ENCODE measurements at places on chromosomes 1 and 21.
A peak's percentile ranks its signal among the peaks of the same experiment; 100 is the strongest.

GRCh38 chr1:223106856-223107255, 36.2 kb downstream of the TLR5 start:
- peak; percentile 28 for DNase-seq

GRCh38 chr1:1428174-1428573, 7.1 kb upstream of the ANKRD65 start:
- DNase-seq, result no peak

DNA sequence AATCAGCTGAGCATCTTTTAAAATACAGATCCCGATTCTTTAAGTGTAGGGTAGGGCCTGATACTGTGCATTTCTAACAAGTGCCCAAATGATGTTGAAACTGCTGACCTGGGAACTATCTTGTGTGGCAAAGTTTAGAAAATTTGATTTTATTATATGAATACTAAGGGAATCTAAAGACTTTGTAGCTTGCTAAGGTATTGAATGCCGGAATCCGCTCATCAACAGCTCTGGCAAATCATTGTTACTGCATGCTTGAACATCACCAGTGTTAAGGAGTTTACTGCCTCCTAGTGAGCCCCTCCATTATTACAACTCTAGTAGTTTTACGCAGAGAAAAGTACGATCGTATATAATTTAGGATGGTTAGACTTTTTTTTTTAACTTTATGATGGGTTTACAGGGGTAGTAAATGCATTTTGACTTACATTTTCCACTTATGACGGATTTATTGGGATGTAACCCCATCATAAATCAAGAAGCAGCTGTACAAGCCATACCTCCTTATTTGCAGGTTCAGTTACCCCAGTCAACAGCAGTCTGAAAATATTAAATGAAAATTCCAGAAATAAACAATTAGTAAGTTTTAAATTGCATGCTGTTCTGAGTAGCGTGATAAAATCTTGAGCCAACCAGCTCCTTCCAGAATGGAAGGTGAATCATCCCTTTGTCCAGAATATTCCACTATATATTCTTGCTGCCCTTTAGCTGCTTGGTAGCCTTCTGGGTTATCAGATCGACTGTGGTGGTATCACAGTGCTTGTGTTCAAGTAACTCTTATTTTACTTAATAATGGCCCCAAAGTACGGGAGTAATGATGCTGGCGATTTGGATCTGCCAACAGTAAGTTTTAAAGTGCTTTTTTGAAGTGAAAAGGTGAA, 892 bp downstream of the TYW3 start:
- DNase-seq, result peak; percentile 64

GRCh38 chr1:37456614-37457013, 17.8 kb upstream of the ZC3H12A start:
- DNase-seq, result no peak

- no peak for DNase-seq
Observed at GRCh38 chr1:247574236-247574635, 13.9 kb upstream of the OR2G2 start.

DNA sequence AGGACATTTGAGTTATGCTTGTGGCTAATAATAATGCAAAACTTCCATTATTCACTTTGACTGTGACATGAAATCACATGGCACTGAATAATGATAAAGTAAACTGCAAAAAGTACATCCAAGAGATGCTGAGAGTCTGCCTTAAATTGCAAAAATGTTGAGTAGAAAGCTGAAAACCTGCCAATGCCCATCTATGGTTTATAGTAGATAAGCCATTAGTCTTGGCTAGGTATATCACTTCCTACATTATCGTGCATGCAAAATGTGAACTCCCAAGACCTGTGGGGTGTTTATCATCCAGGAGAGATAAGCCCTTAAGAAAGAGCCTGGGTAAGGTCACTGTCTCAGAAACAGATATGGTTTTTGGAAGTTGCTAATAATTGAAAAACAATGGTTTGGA, 208.7 kb upstream of the DPYD start:
- no peak for DNase-seq

GRCh38 chr21:35381743-35382310, 332.7 kb upstream of the RUNX1 start:
- DNase-seq, result no peak

DNA sequence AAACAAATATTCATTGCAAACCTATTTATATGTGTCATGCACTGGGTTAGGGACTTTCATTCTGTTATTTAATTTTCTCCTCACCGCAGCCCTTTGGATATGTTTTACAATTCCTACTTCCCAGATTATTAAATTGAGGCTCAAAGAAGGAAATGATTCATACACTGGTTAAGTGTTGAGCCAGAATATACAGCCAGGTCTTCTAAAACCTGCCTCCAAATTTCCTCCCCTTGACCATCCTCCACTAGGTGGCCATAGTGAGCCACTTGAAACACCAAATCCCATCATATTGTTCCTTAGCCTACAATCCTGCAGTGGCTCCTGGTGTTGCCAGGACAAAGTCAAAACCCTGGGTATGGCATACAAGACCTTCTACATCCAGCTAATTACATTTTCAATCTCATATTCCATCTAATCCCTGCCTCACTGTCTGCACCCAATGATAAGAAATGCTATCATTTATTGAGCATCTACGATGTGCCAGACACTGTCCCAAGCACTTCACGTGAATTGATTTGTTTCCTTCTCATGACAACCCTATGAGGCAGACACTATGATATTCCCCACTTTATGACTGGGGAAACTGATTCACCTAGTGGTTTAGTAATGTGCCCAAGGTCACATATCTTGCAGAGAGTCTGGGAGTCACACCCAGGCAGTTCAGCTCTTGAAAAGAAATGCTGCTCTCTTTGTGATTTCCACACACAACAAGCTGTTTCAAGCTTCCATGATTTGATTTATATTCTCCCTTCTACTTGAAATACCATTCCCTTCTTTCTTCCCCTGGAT, 23.6 kb upstream of the KIRREL1 start:
- no peak for DNase-seq

GRCh38 chr1:182495002-182495401, 45.1 kb downstream of the RGSL1 start:
- DNase-seq, result no peak

GRCh38 chr1:30343562-30343961, 379.8 kb downstream of the MATN1 start:
- DNase-seq, result no peak

- DNase-seq, result no peak
Observed at GRCh38 chr1:233489411-233489810, 124.5 kb upstream of the KCNK1 start.

- DNase-seq, result no peak
Observed at GRCh38 chr1:110690709-110691365, 16.1 kb upstream of the KCNA3 start.

DNA sequence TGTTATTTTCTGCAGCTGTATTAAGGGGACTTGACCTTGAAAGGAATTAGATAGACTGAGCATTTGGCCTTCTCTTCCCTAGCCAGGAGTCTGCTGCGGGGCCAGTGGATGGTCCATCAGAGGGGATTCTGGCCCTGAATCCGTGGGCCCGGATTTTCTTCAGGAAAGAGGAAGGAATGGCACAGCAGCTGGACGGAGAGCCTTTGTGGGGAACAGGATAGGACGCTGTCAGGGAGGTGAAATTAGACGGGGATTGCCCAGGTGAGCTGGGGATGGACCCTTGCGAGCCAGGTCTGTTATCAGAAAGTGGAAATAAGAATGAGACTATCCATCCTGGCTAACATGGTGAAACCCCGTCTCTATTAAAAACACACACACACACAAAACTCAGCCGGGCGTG, 1.7 kb upstream of the C2CD2 start:
- DNase-seq, result no peak

- peak; percentile 18 for DNase-seq
Observed at GRCh38 chr1:185157599-185158412, 839 bp downstream of the SWT1 start.

Measured in inflammatory macrophage treated with lipopolysaccharide for 1 hour (primary cell).